ENCODE measurements at places on chromosomes 7 and 10.
A peak's percentile ranks its signal among the peaks of the same experiment; 100 is the strongest.

DNA sequence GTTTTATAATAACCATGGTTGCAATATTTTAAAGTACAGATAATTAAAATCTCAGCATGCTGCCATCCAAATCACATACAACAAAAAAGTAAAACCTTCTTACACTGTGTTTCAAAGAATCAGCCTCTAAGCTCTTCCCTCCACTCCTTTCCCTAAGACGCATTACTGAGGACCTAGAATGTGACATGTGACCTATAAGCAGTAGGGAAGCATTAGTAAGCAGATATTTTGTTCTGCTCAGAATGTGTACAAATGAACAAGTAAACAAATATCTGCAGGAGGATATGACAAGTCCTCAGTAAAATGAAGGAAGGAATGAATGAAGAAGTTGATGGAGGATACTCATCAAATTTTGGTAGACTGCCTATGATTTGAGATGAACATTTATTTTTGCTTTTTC, 49.1 kb downstream of the RAB11FIP2 start:
- no peak for DNase-seq

DNA sequence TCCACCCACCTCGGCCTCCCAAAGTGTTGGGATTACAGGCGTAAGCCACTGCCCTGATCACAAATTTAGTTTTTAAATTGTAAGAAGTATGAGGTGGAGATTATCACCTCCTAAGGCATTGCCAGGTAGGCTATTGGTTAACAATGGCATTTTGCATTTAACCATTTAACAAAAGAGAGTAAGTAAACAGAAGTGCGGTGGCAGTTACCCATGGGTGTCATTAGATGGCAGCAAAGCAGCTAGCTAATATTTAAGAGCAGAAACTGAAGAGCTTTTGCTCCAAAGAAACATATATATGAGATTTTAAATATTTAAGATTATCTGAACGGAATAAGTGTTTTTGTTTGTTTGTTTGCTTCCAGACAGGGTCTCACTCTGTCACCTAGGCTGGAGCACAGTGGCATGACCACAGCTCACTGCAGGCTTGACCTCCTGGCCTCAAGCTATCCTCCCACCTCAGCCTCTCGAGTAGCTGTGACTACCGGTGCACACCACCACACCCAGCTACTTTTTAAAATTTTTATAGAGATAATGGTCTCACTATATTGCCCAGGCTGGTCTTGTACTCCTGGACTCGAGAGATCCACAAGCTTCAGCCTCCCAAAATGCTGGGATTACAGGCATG, 325.5 kb upstream of the C7orf33 start:
- peak; percentile 25 for DNase-seq

DNA sequence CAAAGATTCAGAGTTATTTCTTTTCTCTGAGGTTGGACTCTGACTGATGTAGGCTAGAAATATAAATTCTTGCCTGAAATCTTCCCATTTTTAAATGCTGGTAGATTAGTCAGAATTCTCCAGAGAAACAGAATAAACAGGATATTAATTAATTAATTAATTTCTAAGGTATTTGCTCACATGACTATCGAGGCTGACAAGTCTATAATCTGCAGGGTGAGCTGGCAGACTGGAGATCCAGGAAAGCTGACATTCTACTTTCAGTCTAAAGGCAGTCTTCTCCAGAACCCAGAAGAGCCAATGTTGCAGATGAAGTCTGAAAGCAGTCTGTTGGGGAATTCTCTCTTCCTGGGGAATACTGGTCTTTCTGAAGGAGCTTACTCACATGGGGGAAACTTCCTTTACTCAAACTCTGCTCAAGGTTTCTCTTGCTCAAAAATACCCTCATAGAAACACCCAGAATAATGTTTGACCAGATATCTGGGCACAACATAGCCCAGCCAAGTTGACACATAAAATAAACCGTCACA, 189.7 kb downstream of the KIF20B start:
- no peak for DNase-seq

- peak; percentile 64 for DNase-seq
These were observed 89.3 kb upstream of the PRKCQ start for GRCh38 chr10:6669269-6669859.

DNA sequence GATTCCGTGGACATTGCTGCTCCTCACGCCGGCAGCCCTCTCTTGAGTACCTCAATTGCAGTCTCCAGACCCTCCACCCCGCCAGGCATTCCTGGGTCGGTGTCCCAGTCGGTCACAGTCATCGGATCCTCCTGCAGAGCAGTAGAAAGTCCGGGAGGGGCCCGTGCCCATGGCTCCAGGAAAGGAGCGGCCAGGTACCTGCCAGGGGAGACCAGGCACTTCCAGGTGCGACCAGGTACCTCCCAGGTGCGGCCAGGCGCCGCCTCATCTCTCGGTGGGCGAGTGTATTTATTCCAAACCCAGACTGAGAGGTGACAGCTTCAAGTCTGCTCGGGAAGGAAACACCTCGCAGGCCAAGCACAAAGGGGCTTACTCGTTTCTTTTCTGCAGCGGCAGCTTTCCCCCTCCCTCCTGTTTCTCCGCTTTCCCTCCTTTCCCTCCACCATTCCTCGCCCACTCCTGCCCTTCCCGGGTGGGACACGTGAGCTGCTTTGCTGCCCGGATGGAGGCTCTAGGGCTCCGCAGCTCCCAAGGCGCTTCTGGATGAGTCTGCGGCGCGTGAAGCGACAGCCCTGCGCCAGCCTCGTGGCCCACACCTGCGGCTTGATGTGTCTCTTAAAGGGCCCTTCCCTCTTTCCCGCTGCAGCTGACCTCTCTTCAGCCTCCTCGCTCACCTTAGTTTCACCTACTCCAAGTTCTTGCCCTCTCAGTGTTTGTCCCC, 39.4 kb upstream of the AGK start:
- DNase-seq = no peak

DNA sequence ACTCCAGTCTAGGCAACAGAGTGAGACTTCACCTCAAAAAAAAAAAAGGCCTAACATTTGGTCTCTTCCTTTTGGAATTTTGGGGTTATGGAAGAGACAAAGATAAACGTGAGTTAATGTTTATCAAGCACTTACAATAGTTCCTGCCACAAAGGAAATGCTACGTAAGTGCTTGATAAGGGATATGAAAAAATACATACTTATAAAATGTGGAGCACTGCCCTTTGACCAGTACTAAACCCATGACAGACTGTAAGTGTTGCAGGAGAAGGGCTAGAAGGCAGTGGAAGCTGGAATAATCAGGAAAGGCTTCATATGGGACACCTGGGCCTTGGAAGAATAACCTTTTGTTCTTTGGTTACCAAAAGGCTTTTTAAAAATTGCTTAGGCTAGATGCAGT, 25.5 kb downstream of the TMEM248 start:
- DNase-seq = no peak

DNA sequence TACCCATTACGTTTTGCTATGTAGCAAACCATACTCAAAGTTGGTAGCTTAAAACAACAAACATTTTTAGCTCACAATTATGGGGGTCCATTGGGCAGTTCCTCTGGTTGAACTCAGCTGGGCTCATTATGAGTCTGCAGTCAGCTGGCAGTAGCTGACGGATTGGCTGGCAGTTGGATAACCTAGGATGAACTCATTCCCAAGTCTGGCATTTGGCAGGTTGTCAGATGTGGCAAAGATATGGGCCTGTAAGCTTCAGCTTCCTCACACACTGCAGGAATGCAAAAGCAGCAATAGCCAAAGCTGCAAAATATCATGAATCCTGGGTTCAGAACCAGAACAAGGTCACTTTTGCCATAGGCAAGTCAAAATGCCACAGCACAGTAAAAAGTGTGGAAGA, 412.2 kb upstream of the SORCS1 start:
- DNase-seq = peak; percentile 11

DNA sequence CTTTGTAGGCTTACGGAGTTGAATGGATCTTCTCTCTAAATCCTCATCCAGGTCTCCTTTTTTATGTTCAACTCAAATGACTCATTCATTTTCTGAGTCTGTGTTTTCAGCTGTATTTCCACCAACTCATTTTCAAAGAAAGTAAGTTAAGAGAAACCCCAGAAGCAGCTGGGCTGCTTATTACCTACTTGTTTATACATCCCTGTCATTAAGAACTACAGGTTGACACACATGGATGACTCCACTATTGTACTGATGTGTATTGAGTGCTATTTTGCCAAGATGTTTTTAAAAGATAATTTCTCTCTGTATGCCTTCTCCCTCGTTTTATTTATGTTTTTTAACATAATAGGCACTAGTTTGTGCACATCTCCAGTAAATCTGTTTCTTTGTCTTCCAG, 41.9 kb downstream of the DGKI start:
- DNase-seq = no peak

DNA sequence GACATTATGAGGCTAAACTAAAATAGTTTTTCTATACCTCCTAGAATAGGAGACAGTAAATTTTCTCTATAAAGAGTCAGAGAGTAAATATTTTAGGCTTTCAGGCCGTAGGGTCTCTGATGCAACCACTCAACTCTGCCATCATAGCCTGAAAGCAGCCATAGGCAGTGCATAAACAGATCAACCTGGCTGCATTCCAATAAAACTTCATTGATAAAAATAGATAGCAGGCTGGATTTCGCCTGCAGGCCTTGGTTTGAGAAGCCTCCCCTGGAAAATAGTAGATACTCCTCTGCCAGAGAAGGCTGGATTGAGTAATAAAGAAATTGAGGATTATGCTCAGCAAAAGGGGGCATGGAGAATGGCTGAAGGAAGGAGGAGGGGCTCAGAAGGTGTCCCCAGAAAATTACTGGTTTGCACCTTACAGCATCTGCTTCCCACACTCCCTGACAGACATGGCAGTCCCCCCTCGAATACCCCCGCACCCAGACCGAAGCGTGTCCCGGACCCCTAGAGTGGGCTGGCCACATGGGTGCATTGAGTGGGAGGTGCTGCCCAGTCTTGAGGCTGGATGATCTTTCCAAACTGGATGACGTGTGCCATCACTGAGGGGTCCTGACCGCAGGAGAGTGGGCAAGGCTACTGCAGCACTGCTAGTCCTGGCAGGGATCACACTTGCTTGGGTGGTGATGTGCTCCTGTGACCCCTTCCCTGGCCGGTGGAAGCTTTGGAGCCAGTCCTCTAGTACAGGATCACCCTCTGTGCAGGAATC, 126.6 kb downstream of the PTPN20 start:
- no peak for DNase-seq

- DNase-seq = no peak
These were observed 401 bp downstream of the LRRC27 start for GRCh38 chr10:132332433-132332754.

GRCh38 chr10:71454347-71454746, 57.6 kb downstream of the CDH23 start:
- no peak for DNase-seq

DNA sequence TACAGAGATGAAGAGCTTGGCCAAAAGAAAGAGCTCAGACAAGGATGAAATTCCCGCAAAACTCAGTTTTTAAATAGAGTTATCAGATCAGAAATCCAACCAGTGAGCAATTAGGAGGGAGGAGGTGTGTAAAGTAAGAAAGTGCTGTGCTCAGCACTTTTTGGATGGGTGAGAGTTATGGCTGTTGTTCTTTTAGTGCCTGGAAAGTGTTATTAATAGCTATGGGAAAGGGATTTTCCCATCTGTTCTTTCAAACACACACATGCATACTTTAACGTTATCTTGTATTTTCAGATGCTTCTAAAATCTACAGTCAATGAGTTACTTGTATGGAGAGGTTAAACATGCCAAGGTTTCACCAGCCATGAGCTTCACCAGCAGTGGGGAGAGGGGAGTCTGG, 107.3 kb upstream of the TMEM72 start:
- no peak for DNase-seq

DNA sequence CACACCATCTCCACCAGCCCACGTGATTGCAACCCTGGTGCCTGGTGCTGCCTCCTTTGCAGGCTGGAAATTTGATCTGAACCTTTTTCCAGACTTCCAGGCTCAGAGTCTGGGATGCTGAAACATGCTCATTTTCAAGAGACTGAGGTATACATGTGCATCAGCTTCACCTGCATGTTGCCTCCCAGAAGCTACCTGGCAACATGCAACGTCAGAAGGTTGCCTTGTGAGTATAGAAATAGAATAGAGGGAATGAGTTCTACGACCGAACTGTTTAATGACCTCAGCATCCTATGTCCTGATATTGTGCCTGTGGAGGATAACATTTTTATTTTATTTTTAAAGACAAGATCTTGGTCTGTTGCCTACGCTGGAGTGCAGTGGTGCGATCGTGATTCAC, 1.9 kb upstream of the ZNF212 start:
- no peak for DNase-seq

DNA sequence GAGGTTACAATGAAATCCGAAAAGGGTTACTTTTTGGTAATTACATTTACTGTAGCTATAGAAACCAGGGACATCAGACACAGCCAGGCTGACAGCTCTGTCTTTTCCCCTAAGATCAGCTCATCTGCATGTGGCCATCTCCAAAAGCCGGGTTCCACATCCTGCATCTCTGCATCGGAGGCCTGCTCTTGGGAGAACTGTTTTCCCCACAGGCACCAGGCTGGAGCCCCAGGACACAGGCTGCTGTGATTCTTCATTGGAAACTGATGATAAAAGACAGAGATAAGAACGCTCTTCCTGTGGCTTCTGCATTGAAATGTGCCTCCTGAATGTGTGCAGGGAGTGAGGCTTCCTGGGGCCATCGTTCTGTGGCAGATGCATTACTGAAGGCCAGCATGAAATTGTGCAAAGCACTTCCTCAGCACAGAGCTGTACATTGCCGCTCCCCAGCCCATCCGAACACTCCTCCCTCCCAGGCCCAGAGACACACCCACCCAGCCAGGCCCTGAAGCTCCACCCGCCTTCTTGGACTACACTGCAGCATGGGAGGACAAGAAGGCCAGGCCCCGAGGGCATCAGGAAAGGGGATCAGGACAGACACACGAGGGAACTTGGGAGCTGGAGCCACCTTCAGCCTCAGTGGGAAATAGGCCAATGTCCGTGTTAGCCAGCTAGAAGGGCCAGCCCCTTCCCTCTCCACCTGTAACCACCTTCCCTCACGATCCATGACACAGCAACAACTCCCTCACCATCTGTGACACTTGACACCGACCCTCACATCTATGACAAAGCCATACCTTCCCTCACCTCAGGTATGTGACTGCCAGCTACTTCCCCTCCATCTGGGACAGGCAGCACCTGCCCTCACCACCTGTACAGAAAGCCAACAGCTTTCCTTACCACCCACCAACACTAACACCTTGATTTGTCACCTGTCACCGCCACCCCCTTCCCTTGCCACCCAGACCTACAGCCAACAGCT, 113.2 kb downstream of the GRID1 start:
- DNase-seq = no peak

GRCh38 chr10:125396676-125397075, 236.3 kb upstream of the CTBP2 start:
- peak; percentile 84 for DNase-seq

DNA sequence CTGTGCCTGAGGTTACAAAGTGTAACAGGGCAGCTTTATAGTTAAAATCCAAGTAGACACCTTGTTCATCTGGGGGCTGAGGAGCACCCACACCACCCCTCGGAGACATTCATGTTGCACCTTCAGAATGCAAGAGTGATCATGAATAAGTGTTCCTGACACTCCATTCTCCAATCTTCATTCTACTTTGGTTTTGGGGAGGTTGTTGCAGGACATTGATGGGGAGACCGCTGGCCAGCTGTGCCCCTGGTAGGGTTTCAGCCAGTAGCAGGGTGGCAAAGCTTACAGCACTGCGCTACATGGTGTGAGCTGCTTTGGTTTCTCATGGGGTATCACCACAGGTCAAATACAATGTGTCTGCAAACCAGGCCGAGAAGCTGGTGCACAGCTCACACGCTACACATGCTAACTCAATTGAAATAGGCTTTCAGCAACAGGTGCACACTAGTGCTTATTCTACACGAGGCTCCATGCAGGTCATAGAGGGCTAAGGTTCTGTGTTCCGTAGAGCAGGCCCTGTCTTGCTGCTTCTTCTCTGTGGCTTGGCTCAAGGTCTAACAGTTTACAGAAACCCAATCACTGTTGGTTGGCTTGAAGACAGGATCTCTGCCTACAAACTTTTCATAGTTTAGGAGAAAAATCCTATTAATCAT, 317.4 kb upstream of the ZNF32 start:
- DNase-seq = no peak

Measured in AG10803 (cell line).